ENCODE measurements at places on chromosomes 2 and 18.

DNA sequence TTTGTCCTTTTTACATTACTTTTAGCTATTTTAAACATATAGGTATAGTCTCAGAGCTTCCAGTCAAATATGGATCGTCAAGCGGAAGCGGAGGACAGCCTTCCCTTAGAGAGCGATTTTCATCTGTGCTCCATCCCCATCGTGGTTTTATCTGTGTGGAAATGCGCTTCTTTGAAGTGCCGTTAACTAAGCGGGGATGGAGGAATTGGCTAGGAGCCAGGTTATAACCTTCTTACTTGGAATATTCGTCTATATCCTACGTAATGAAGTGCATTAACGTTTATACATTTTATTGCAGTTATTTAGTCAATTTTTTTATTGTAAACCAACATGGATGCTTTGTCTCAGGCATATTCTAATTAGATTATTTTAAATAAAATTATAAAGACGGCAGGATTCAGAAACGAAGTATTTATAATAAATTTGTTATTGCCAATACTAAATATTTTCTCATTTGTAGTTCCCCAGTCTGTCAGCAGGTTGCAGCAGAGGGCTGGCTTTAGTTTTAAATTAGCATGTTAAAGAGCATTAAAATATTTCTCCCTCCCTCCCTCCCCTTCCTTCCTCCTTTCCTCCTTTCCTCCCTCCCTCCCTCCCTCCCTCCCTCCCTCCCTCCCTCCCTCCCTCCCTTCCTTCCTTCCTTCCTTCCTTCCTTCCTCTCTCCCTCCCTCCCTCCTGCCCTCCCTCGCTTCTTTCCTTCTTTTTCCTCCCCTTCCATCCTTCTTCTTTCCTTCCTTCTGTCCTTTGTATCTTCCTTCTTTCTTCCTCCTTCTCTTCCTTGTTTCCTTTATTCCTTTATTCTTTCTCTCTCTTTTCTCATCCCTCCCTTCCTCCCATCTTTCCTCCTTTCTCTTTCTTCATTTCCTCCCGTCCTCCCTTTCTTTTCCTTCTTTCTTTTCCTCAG is 80.6 kb upstream of the DOCK10 start:
- DNase-seq = peak; percentile 46

DNA sequence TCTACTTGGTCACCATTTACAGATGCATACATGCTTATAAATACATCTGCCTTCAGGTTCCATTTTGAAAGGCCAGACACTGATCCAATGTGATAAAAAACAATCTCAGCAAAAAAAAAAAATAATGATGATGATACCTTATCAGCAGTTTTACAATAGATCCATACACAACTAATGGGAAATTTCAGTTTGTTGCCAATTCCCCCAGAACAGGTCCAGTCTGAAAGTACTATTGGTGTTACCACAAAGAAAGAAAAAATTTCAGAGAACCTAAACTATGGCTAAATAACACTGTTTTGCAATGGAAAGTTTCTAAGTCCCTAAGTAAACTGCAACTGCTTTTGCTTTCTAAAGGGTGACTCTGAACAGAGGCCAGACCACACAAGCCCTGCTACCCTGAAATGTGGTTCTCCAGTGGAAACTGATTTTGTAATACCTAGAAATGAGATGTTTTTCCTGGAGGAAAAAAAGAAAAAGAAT is 54.1 kb downstream of the LPIN2 start:
- DNase-seq = no peak

GRCh38 chr2:64913357-64913869 is 75.8 kb upstream of the SLC1A4 start:
- DNase-seq = peak; percentile 49

GRCh38 chr2:109604597-109604996 is 9.2 kb downstream of the SEPTIN10 start:
- DNase-seq = no peak

- no peak for DNase-seq
These were observed 172.8 kb upstream of the SESTD1 start for GRCh38 chr2:179437430-179437829.
